ENCODE measurements at places on chromosomes 3 and 15.

DNA sequence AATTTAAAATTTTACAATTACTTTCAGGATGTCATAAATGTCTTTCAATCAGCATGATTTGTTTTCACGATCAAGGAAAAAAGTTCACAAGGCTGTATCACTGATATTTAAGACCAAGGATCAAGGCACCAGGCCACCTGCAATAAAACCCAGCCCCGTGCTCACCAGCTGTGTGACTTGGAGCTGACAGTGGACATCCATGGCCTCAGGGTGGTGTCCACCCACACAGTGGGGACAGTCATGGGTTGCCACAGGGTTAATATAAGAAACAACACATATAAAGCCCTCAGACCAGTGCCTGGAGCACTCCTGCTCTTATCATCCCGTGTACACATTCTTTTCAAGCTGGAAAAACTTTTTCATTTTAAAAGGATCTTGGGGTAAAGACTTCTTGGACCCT lies 56.5 kb downstream of the PCSK6 start:
- no peak for DNase-seq

DNA sequence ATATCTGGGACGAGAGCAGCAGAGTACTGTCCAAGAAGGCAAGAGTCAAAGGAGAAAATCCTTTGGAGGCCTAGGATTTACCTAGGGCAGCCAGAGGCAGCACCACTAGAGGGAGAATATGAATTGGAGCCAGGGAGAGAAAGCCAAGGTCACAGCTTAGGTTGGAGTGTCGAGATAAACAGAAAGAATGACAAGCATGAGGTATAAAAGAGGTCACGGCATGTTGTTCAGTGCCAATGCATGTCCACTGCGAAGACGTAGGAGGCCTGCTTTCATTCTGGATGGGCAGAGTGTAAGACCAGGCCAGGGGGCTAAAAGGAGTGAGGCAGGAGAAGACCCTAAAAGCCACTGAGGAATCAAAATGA lies 47.2 kb downstream of the THBS1 start:
- no peak for DNase-seq

DNA sequence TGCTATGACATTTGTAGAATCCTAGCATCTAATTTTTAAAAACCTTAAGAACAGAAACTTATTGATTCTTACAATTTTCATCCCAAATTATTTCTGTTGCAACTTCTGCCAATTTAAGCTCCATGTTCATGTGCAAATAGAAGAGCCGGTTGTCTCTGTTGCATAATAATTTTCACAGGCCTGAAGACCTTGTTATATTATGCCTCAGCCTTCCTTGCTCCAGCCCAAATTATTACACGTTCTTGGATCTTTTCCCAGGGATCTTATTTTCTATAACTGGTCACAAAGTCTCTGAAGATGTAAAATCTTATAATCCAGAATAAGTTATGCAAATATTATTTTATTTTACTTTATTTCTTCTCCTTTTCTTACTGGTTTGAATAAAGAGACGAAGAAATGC lies 210.7 kb upstream of the DPH6 start:
- DNase-seq = no peak

DNA sequence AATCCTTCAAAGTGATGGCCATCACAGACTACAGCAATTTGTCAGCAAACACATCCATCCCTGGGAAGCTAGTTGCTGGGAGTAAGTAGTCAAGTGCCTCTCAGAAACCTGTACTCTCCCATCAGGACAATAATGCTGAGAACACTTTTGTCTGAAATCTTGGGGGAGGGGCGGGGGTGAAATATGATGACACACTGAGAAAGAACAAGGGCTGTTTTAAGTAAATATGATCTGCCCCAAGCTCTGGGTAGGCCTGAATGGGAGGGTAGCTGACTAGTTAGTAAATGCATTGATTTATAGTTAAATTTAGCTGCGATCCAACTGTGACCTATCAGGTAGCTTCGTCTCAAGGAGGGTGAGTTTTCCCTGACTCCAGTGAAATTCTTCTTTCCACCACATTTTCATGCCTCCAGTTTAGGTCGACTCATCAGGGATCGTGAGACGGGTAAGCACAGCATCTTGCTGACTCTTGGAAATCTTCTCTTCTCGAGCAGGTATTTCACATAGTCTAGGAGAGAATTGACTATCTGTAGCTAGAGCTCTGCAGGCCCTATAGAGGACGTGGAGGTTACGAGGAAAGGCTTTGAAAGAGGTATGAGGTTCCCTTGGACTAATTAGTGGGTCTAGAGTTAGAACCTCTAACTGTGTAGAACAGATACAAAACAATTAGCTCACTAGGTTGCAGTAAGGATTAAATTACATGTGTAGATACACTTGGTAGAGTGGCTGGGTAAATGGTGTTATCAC lies 213.4 kb upstream of the SLC2A2 start:
- no peak for DNase-seq

DNA sequence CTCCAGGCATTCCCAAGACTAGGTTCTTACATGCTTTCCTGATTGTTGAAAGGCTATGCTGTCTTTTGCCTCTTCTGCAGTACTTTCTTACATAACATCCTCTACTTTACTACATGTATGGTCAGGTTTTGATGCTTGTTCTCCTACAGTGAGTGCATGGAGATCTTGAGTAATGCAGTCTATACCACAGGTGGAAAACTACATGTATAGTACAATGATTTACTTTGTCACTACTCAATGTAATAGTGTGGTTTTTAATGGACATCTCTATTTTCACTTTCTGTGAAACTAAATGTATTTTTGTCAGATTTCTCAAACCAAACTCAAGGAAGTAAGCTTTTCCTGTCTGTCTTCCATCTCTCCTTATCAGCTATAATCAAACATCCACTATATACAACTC lies 657.0 kb downstream of the TUSC7 start:
- no peak for DNase-seq

- no peak for DNase-seq
Measured at GRCh38 chr3:36443028-36443686, 62.9 kb downstream of the STAC start.

- no peak for DNase-seq
Measured at GRCh38 chr15:79294075-79294474, 11.6 kb downstream of the ANKRD34C start.

DNA sequence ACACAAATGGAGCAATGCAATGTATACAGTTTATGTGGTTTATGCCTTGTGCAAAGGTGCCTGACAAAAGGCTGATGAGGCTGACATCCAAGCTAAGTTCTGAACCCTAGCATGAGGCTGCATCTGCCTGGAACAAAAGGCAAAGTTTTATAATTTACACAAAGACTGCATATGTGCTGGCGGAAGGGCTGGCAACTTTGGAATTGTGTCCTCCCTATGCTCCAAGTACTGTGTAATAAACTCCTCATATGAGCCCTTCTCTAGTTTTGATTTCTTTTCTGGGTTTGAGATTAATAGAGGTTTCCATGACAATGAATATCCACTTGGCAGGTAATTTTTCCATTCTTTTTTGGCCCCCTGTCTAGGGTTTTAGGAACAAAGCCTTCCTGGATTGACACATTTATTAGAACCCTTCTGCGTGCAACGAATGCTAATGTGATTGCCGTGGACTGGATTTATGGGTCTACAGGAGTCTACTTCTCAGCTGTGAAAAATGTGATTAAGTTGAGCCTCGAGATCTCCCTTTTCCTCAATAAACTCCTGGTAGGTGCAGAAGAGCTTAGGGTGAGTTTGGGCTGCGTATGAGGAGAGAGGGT lies 10.8 kb downstream of the PLA1A start:
- no peak for DNase-seq

DNA sequence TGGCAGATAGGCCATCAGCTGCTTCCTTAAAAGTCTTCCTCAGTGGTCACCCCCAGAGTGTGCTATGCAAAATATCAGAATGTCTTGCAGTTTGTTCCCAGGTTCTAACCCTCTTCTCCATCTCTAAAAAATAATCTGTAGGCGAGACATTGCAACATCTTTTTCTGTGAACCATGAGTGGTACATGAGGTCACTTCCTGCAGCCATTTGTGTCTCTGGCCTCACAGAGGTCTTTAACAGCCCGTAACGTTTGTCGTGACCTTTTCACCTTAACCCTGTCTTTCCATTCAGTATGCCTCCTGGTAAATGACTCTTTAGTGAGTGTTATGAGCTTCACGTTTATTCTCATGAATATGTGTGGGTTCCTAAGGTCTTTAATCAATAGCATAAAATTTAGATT lies 145.4 kb downstream of the KLHL25 start:
- DNase-seq = no peak

DNA sequence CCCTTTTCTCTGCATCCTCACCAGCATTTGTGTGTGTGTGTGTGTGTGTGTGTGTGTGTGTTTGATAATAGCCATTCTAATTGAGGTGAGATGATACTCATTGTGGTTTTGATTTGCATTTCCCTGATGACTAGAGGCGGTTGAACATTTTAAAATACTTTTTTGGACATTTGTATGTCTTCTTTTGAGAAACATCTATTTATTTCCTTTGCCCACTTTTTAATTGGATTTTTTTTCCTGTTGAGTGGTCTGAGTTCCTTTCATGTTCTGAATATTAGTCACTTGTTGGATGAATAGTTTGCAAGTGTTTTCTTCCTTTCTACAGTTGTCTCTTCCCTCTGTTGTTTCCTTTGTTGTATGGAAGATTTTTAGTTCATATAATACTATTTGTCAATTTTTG lies 54.3 kb upstream of the THSD4 start:
- no peak for DNase-seq

DNA sequence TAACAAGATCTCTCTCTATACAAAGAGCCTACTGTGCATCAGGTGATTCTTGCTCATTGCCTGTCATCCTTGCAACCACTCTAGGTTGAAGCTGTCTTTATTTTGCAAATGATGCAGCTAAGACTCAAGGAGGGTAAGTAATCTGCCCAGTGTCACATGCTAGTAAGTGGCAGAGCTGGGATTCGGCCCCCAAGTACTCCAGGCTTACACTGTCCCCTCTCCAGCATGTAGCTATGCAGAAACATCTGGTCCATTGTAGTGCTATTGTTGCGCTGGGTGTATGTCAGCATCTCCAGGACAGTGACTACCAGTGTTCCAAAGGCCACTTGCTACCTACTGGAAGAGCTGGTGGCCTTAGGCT lies 248.9 kb downstream of the SLCO3A1 start:
- no peak for DNase-seq

DNA sequence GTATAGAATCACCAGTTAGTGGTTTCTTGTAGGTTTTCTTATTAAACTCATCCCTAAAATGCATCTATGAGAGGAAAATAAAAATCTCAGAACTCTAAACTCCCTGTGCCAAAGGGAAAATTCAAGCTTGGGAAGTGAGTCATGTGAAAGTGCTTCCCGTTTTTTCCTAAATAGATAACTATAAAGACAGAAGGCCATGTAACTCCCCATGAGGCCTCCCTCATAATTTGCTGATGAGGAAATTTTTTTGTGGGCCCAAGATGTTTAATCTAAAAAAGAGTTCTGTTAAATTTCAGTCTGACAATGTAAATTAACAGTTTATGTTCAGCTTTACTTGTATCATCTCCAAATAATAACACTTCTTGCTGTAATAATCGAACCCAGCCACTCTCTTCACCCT lies 1273.9 kb downstream of the OTOL1 start:
- no peak for DNase-seq

DNA sequence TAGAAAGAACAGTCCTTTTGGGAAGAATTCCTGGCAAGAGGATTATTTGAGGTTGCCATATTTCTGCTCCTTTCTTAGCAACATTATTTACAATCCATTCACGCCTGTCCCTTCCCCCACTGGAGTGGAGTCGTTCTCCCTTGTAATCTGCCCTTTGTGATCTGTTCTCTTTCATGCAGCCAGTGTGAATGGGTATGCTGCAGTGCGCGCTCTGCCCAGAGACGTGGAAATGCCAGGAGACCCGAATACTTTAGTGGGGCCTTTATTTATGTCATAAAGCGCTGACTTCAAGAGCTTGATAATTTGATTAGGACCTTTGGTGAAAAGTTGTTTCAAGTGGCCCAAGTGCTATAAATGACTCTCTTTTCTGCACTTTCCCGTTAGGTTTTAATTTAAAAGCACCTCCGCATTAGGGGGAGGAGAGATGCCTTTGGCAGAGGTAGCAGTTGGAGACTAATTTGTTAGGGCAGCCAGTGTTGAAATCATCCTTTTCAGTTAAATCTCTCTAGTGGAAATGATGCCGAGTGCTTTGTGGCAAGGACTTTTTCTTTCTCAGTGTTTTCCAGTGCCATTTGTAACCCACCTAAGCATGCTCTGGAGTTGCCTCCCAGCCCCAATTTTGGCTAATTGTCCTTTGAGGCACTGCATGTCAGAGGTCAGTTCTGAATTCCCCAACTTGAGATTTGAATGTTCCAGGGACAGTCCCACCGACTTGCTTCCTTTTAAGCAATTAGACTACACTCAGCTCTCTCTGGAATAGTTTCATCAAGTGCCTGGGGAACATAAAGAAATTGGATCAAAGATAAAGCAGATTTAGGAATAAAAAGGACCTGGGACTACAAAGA lies 52.4 kb downstream of the PSMD6 start:
- DNase-seq = no peak
